Sciatic nerve (tissue), 2 donors: ENCODE measurements at places on chromosomes 16 and 17. TPM values are rescaled to one million over a fixed set of nuclear protein-coding genes. Genes with fewer than 3 reads are reported as not detected.

DNA sequence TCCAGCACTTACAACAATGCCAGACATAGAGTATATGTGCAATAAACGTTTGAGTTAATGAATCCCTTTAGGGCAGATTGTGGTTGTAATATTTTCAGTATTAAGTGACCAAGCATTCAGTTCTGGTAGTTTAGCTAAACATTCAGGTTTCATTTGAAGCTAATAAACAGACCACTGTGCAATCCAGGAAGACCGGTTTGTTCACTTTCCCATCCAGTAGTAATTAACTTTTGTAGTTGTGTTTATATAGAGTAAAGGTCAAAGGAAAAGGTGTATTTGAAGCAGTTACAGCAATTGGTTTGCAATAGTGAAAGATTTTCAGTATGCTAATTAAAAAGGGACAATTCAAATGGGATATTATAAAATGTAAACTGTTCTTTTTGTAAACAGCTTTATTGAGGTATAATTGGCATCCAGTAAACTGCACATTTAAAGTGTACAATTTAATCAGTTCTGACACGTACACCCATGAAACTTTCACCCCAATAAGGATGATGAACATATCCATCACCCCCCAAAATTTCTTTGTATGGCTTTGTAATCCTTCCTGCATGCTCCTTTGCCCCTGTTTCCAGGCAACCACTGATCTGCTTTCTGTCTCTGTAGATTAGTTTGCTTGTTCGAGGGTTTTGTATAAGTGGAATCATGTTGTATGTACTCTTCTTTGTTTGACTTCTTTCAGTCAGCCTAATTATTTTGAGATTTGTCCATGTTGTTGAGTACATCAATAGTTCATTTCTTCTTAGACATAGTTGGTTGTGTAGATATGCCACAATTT is 26.3 kb downstream of the MRTFB start:
- DNase-seq, result no peak

- DNase-seq, result no peak
These were observed 14.1 kb downstream of the CCL4 start for GRCh38 chr17:36117505-36118382.

The SMIM22 gene
- total RNA-seq, result not detected

GRCh38 chr17:43952351-43952723 is 1.4 kb downstream of the PYY start:
- no peak for DNase-seq

DNA sequence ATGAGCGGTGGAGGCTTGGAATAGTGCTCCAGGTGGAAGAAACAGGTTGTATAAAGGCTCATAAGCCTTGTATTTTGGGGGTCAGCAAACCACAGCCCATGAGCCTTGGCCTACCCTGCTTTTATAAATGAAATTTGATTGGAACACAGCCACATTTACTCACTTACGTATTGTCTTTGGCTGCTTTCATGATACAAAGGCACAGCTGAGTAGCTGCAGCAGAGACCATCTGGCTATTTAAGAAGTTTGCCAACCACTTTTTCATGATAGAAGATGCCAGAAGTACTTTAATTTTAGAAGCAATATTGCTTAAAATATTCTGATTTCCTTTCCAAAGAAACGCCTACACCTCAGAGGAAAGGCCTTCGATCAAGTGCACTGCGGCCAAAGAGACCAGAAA is 73.8 kb downstream of the C17orf58 start:
- DNase-seq, result no peak

GRCh38 chr17:15268461-15268860 is 3.3 kb upstream of the PMP22 start:
- DNase-seq, result no peak

DNA sequence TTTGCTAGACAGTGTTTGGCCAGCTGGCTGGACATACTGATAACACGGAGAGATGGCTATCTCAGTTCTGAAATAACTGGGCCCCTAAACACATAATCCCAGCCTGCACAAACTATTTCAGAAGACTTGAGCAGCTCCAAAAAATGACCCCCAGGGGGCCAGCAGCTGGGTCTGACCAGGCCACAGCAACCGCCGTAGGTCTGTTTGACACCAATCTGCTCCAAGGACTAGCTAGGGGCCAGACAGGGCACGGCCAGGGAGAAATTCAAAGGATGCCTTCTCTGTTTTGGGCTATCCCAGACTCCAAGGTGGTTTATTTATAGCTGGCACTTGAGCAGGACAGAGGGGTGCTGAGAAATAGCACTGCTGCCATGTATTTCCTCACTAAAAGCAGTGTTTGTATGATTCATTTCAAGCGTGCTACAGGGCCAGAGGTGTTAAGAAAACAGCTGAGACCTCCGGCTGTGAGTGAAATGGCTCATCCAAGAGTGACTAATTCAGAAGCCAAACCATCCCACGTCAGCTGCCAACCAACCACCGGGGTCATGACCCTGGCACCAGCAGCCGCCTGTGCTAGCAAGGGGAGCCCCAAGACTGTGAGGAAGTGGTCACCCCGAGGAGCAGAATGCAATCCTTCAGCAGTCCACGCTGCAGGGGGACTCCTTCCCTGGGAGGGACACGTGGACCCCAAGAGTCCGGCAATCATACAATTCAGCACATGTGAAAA is 5.7 kb downstream of the GGA2 start:
- DNase-seq, result no peak

DNA sequence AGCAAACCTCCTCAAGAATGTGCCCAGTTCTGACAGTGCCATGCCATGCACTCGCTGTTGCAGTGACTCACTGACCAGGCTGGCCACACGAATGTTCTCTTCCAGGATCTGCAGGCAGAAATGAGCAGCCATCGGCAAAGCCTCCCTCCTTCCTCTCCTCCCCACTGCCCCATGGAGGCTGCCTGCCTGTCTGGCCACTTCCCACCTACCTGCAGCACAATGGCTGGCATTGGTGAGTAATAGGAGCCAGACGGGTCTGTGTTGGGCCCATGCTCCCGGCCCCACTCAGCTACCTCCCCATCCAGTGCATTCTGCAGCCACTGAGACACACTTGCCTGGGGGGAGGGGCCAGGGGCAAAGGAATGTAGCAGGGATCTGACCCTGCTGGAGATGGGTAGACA is 2.8 kb upstream of the MATCAP1 start:
- no peak for DNase-seq

GRCh38 chr16:12515746-12516145 is 287.9 kb downstream of the CPPED1 start:
- no peak for DNase-seq

The KRTAP9-8 gene
- not detected for total RNA-seq

The GAS7 gene
- total RNA-seq, result 431 TPM
